Stimulated activated CD8-positive, alpha-beta memory T cell treated with anti-CD3 and anti-CD28 coated beads, Interleukin-4, amount 100 ng/mL, for 1 hour (primary cell): ENCODE measurements at places on chromosomes 3 and 15.

DNA sequence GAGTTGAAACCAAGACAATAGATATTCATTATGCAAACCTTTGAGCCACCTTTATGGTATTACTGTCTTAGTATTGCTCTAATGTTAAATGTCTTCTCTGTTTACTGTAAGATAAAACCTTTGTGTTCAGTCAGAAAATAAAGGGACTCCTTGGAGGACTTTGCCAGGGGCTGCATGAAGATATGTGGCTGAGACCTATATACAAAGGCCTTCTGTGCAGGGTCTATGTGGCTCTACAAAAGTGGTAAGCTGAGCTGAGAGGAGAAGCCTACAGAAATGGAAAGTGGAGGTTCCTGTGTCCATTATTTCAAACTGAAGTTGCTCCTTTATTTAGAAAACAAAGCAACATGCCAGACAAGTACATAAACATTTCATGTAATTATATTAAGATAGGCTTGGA is 131.5 kb downstream of the FNDC3B start:
- DNase-seq: no peak

GRCh38 chr3:30161375-30161774 is 445.0 kb upstream of the TGFBR2 start:
- no peak for DNase-seq

DNA sequence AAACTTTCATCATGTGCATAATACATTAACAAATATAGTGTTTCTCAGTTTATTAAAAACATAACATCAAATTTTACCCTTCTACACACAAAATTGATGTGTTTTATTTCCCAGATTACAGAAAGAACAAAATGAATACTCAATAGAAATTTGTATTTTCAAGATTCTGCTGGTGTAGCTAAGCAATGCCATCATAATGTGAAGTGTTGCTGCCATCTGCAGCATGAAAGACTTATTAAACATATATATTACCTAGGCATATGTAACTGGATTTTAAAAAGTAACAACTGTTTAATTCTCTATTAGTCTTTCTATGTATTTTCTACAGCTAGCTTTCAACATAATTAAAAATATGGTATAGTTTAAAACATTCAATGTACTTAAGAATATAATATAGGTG is 27.5 kb downstream of the PLSCR5 start:
- DNase-seq: no peak

GRCh38 chr15:75149867-75150709 is 51.6 kb upstream of the C15orf39 start:
- DNase-seq: no peak

DNA sequence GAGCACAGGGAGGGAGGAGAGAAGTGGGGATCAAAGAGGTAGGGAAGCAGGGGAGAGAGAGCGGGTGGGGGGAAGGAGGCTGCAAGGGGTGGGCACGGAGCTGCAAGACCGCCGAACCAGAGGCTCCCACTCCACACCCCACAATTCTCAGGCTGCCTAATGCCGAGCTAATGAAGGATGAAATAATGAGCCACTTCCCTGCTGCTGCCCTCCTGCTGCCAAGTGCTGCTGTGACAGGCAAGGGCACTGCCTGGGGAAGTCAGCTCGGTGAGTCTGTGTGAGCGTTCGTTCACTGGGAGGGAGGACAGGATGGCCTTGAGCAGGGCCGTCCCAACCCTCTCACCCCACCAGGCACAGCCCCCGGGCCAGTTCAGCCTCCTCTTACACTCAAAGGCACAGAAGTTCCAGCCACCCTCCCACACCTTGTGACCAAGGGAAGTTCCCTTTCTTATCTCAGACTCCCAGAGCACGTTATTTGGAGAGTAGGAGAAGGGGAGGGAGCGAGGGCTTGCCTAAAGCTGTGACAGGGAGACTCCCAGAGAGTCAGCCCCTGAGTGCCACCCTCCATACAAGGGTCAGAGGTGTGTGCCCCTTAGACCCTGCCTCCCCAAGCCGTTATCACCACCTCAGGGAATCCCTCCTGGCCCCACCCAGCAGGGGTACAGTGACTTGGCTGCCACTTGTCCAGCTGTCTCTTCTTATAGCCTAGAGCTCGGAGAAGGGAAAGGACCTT is 12.4 kb downstream of the GLYCTK start:
- DNase-seq: no peak

DNA sequence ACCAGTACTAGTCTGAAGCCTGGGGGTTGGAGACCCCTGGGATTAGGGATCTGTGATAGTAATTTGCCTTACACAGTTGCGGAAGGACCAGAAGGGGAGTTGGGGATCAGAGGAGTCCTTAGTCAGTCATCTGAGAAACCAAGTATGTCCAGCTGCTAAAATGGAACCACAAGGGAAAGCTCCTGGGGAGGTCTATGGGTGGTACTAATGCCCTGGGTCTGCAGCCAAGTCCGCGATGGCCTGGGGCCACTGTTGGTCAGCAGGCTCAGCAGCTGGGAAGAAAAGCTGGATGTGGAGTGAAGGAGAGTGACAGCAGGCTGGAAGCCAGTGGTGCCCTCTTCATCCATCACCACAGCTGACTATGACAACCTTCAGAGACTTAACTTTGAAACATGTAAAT is 2.2 kb upstream of the ANKDD1A start:
- no peak for DNase-seq

GRCh38 chr3:178001670-178002101 is 534.5 kb upstream of the KCNMB2 start:
- DNase-seq: no peak

DNA sequence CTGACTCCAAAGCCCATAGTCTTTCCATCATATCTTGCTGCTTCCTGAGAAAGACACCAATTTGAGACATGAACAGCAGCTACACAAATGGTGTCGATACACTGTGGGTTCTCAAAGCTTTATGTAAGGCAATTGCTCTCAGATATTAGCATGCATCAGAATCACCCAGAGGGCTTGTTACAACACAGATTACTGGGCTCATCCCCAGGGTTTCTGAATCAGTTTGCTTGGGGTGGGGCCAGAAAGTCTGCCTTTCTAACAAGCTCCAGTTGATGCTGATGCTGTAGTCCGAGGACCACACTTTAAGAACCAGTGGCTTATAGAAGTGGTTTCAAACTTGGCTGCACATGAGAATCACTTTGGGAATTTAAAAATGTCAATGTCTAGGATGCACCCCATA is 86.5 kb downstream of the SEMA6D start:
- no peak for DNase-seq

DNA sequence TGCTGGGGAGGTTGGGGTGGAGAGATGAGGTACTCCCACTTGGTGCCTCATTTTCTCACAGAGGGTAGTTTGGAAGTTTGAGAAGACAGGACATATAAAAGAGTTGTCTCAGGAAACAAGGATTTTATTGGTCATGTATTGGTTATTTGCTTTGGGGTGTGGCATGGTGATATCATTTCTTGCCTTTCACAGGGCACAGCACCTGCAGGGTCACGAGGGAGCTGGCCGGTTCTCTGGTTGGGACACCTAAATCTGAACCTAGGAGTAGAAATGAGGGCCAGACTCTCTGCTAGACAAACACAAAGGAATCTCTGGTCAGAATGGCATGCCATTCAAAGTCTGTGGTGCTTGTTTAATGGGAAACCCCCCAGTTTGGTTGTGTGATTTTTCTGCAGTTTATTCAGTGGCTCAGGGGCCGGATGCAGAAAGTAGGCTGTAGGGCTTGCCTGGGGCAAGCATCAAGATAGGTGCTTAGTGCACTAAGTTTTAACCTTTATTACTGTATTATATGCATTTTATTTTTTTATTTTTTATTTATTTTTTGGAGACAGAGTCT is 237.7 kb upstream of the EIF1B start:
- no peak for DNase-seq

DNA sequence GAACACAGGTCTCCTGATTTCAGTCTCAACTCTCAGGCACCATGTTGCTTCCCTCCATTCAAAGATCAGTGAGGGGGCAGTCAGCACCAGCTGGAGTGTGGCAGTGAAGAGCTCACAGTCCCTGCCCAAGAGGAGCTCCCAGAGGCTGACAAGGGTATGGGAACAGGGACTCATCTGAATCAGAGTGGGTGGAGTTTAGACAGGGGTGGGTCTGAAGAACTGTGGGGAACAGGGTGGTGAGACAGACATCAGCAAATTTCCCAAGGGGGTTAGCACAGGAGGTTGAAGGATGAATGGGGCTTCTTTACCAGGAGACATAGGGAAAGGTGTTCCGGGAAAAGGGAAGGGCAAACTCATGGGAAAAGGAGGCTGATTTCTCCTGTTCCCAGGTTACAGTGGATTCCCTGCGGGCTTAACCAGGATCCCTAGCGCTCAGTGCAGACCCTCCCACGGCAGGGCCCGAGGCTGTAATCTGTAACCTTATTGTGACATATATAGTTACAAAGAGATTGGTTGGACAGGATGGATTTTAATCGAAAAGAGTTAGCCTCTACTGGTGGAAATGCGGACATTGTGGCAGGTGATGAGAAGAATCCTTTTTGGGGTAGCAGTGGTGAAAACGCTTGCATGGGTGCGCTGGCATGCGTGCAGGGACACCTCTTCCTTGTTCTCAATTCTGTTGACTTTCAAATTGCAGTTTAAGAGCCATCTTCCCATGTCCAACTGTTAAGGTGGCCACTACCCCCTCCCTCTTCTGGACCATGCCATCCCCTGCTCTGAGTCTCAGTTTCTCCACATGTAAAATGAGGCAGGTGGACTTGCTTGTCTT is 160.3 kb downstream of the SMAD6 start:
- no peak for DNase-seq

DNA sequence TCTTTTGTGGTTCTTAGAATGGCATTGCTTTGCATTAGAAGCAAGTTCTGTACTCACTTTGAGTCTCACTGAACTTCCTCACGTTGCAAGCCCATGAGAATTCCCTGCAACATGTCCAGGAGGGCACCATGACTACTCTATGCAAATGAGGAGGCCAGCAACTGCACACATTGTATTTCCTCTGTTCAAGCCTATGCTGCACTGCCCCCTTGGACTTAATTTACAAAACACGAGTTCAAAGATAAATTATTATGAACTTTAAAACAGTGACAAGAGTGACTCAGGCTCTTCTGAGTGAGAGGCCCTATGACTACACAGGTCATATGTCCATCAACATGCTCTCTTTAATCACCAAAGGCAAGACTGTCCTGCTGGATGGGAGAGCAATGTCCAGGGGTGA is 484.2 kb upstream of the ATP11B start:
- DNase-seq: no peak

DNA sequence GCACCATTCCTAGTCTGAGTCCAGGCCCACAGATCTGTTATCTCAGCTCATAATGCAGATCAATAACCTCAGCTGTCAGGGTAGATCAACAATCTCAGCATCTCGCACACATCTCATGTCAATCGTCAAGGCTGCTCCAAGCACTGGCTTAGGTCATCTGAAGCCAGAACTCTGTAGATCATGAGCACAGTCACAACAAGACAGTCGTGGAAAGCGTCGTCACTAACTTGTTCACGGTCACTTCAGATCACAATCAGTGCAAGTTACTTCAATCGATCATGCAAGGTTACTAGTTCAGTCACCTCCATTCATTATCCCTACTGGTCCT is 71.8 kb downstream of the RBPMS2 start:
- no peak for DNase-seq

DNA sequence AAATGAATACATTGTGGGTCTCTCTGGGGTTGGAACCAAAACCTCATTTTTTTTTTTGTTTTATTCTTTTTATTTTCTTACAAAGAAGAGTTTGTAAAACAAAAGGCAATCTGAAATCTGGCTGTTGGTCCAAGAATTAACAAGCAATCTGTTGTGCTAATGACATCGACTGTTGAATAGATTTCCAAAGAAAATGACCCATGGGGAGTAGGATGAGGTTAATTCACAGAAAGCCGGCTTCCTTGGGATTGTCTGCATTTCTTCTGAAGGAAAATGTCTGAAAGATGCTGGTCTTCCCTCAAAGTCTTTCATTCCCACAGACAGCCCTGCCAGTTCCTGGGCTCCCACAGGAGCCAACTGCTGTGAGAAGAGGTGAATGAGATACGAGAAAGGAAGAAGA is 92.9 kb downstream of the LRRC3B start:
- no peak for DNase-seq

GRCh38 chr15:88571852-88572259 is 25.4 kb upstream of the DET1 start:
- no peak for DNase-seq

GRCh38 chr3:134808835-134809234 is 13.8 kb downstream of the EPHB1 start:
- no peak for DNase-seq

DNA sequence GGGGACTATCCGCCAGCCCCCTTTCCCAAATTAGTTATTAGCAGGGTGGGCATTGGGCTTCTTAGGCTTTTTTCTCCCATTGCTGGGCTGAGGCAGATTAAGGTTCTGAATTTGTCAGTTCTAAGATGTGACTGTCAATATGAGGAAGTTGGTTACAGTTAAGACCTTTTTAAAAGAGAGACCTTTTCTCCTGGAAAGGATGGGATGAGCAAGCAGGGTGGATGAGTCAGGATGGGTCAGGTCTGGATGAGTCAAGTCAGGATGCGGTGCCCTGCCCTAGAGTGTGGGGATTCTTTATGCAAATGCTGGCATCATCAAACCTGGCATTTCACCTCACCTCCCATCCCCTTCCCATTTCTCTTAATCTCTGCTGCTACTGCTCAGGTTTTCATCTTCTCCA is 1.9 kb downstream of the AEN start:
- DNase-seq: no peak

DNA sequence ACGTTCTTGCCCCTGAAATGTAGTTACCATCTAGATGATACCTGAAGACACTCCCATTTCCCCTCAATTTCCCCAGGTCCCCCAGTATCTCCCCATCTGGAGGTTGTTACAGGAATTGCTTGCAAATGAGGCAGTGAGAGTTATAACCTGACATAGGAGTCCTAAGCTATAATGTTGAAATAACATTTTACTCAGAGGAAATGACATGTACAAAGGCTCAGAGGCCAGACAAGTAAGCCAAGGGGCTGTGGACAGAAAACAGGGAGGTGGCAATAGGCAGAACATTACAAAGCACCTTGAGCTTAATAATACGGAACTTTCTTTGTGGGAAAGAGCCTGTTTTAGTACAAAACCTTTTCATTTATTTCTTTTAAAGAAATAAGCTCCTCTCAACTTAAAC is 171.9 kb downstream of the FRMD5 start:
- DNase-seq: no peak

DNA sequence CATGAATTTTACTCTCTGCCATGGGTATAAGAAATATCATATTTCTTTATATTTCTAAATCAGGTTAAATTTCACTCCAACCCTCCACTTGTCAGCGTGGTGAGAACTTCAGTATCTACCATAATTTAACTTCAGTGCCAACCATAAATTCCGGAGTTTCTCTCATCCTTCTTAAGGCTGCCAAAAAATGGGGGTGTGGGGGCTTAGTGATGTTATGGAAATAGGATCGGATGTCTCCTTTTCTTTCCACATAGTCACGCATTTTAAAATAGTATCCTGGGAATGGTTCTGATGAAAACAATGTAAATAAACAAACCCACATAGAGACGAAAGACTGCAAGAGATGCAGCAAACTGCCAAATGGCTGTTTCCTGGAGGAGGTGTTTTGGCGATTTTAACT is 12.9 kb upstream of the FAM3D start:
- DNase-seq: no peak
